ENCODE measurements at places on chromosomes 7 and 10. TPM values are rescaled to one million over a fixed set of nuclear protein-coding genes. Genes with fewer than 3 reads are reported as not detected.

The SH2D4B gene
- total RNA-seq = 0.25 TPM

The ZNF37A gene
- 18.8 TPM for total RNA-seq

The CALML3 gene
- total RNA-seq = not detected

The SEC61A2 gene
- 25.2 TPM for total RNA-seq

The HUS1 gene
- 68.1 TPM for total RNA-seq

The SNX8 gene
- total RNA-seq = 7.3 TPM

The GNGT1 gene
- not detected for total RNA-seq

The EPO gene
- not detected for total RNA-seq

DNA sequence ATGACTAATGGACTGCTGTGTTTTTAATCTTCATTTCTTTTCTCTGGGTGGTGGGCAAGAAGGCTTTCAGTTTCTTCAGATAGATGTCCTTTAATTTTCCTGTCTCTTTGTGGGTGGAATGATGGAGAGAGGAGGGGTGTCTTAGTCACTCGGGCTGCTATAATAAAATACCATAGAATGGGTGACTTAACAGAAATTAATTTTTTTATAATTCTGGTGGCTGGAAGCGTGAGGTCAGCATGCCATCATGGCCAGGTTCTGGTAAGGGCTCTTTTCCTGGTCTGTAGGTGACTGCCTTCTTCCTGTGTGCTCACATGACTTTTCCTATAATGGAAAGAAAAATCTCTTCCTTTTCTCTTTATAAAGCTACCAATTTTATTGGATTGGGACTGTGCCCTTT lies 6.3 kb downstream of the RSBN1L start:
- DNase-seq = no peak

- no peak for DNase-seq
These were observed 302.9 kb upstream of the ZMIZ1 start for GRCh38 chr10:78765726-78766335.

GRCh38 chr7:50213622-50214017 lies 90.9 kb upstream of the IKZF1 start:
- no peak for DNase-seq

DNA sequence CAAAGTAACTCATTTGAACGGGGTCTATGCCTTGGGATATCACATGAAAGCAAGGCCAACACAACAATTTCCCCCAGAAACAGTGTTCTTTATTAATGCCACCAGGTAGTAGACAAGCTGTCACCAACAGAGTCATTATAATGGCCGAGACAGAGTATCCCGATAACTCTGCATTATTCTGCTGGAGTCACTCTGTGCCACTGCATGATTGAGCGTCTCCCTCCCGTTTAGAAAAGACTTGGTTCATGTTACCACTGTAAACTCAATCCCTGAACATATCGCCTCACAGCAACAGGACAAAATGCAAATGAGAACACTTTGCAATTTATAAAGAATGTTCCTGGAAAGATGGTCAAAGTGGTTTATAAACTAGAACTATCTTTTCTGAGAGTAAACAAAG lies 932.5 kb downstream of the GATA3 start:
- DNase-seq = no peak

DNA sequence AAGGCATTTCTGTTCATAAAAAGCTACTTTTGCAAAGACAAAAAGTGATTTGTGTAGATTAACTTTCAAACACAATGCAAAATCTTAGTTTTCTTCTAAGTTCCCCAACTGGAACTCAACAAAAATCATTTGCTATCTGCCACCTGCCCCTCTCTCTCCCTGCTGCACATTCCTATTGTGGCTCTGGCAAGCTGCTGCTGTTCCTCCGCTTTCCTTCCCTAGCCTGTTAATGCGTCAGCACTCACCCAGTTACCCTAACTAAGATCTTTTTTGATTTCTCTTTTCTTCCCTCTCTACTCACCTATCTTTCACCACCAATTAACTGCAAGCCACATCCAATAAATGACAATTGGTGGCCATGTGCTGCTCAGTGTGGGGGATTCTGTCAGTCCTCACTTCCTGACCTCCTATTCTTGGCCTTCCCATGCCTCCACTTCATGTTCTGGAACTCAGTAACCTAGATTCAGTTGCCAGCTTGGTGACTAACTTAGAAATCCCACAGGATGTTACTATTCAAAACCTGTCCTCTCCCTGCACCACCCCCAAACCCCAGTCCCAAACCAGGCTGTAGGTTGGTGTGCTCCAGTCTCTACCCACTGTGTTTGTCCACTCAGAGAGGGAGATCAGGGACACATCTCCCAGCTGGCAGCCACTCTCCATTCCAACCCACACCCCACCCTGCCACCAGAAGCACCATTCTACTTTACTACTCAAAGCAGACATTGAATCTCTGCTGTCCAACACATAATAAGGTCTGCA lies 140.2 kb upstream of the CTTNBP2 start:
- no peak for DNase-seq

DNA sequence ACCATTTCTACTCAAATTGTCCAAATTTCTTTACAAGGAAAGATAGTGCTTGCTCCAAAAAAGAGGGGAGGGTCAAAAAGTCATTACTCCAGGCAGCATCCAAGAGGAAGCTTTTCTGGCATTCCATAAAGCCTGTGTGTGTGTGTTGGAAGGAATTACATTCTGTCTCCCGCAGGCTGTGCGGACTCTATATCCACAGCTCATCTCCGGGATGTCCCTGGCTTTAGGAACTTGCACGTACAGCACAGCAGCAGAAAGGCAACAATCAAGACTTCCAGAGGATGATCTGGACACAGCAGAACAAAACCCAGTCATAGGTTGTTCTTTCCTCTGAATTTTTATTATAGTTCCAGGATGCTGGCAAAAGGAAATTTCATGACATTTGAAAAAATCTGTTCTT lies 94.8 kb downstream of the ITIH5 start:
- DNase-seq = no peak

DNA sequence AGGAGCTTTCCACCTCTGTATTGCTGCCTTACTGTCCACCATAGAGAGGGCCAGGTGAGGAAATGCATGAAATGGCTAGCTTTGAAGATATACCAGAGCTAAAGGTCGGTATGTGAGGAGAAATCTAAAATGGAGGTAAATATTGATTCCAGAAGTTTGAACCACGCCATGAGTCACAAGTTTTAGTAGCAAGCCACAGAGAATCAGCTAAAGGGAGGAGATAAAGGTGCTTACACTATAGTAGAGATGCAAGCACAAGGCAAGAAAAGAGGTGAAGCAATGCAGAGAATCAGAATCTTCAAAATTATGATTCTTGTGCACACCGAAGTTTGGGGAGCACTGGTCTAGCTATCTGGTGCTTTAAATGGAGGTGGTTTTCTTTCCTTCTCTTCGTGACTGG lies 3.0 kb upstream of the GSAP start:
- DNase-seq = no peak

DNA sequence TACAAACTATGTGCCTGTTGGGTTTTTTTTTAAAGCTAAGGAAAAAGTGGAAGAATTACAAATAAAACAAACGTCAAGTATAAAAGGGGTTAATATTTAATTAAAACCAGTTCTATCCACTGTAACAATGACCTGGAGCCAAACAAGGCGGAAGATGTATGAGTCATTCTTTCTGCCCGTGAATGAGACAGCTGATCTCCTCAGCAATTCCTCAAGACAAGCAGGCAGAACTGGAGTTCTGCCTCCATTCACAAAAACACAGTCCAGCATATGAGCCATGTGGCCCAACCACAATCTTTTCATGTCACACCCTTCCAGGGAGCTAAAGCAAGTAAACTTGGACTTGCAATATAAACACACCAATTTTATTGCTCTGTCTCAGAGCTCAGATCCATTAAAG lies 8.4 kb downstream of the ETV1 start:
- DNase-seq = no peak

DNA sequence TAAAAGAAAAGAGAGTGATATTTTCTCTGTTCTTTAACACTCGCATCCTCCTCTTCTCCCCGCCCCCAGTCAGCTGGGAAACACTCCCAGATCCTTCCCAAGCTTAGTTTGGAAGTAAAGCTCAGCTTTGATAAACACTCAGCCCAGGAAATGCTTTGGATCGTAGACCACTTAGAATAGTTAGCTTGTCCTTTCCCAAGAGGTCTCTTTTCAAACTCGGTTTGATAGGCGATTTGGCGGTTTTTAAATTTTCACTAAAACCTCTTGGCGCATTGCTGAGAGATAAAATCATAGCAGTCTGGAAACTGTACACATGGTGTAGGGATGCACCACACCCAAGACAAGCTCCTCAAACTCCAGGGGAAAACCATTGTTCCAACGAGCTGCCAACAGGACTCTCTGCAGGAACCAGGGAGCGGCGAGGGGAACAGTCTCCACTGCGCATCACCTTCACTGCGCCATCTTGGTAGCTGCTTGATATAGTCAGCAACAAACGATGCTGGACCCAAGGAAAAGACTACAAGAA lies 22.3 kb downstream of the SMURF1 start:
- no peak for DNase-seq

- DNase-seq = no peak
These were observed 30.3 kb downstream of the TRDMT1 start for GRCh38 chr10:17171141-17171641.

DNA sequence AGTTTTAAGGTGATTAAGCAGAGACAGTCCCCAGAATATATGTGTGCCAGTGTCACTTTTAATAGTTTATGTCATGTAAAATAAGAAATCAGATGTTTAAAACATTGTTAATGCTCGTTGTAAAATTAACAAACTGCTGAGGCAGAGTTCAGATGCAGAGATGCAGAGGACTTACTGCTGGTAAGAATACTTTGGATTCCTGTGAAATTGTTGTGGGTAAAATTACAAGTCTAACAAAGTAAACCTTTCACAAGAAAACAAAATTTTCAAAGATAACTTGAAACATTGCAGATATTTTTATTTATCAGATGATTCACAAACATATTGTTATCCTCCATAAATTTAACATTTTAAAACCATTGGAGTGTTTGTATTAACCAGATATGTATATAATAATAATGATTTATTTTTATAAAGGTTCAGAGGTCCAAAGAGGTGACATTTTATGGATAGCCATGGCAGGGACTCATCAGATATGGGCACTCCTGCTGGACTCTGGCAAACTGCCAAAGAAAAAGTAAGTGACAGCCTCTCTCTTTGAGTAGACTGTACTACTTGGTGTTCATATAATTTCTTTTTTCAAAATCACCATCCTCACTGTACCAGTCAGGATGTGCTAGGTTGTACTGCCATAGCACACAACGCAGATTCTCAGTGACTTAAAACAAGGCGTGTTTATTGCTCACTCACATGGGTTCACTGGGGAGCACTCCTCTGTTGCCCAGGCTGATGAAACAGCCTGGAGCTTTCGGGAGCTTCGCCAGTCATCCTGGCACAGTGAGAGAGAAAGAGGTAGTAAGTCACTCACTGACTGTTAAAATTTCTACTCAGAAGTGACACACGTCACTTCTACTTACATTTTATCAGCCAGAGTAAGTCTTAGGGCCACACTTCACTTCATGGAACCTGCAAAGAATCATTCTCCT lies 43.5 kb downstream of the NHLRC2 start:
- no peak for DNase-seq

GRCh38 chr7:71787513-71787912 lies 624.6 kb downstream of the CALN1 start:
- DNase-seq = no peak

DNA sequence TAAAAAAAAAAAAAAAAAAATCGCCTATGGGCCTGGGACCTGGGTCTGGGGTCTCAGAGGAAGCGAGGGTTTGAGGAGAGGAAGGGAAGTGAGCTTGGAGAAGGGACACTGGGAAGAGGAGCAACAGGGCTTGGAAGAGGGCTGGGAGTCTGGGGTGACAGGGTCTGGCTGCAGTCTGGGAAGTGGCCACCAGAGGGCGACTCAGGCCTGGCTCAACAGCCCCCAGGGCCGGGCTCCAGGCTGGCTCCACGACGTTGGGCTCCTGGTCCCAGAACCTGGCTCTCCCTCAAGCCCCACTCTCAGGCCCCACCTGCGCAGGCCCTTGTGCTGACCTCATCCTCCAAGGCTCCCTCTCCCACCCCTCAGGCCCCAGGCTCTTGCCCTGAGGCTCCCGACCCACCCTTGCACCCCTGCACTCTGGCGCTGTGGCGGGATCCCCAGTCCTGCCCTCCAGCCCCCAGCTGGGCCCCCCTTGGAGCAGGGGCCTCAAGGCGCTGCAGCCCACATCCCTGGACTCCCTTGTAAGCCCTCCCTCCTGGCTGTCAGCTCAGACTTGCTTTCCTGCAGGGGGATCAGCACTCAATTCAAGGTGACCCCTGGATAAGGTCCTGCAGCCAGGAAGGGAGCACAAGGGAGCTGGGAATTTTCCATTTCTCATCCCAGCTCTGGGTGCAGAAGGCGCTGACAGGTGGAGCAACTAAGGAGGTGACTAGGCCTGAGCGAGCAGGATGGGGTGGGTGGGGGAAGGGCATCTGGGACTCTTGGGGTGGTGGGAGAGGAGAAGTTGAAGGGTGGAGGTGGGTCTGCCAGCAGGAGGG lies 5.4 kb upstream of the SPACDR start:
- peak; percentile 72 for DNase-seq

- no peak for DNase-seq
These were observed 56.0 kb downstream of the CPXM2 start for GRCh38 chr10:123835575-123835974.

GRCh38 chr10:17056781-17057428 lies 72.7 kb downstream of the CUBN start:
- no peak for DNase-seq

- DNase-seq = no peak
These were observed 2.6 kb upstream of the CAMK2B start for GRCh38 chr7:44327981-44328380.

DNA sequence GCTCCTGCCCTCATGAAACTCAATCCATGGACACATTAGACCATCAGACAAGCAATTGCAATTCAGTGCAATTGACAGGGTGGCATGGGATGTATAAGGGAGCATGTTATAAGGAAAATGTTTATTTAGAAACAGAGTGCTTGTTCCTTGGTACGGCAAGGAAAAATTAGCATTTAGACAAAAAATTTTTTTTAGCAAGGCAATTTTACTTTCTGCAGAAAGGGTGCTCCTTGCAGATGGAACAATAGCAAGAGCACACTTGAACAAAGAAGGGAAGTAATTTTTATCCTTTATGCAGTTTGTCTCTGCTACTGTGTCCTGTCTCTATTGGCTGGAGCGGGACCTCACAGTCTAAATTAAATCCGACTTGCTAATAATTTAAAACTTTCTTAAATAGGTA lies 6.2 kb upstream of the BAG3 start:
- DNase-seq = no peak

Measured in CD4-positive, CD25-positive, alpha-beta regulatory T cell (primary cell).